ENCODE measurements at places on chromosomes 6 and 20. TPM values are rescaled to one million over a fixed set of nuclear protein-coding genes. Genes with fewer than 3 reads are reported as not detected.

- H3K4me3 ChIP-seq: no peak overlapping the region
- no peaks in the 10 kb centered on the region for H3K27me3 ChIP-seq
- H3K36me3 ChIP-seq: 0 out of 2 replicates have a peak, but pooled peaks cover 5% of the 10 kb centered on the region
- H3K27ac ChIP-seq: no peak overlapping the region
Observed at GRCh38 chr6:146551545-146551944, 7.9 kb downstream of the RAB32 start.

DNA sequence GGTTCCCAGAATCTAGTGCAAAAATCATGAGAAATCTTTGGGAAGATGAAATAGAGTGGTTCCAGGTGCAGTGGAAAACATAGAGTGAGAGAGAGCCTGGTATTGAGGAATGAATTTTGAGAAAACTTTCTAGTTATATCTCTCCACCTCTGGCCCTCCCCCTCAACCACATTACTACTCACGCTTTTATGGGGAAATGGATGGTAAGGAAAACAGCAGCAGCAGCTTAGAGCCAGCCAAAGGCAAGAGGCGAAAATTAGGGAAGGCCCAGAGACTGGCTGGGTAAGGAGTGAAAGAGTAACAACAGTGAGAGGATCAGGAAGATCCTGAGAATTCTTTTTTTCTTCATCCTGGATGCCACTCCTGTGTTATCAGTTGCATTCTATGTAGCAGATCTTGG, 187.9 kb upstream of the ECI2 start:
- no peaks in the 10 kb centered on the region for H3K36me3 ChIP-seq
- no peak overlapping the region for H3K27ac ChIP-seq
- H3K27me3 ChIP-seq: no peaks in the 10 kb centered on the region
- no peak overlapping the region for H3K4me3 ChIP-seq
- peaks cover 9% of the 10 kb centered on the region for H3K4me1 ChIP-seq
- no peak for DNase-seq

GRCh38 chr6:29478740-29479139, 9.0 kb downstream of the MAS1L start:
- no peaks in the 10 kb centered on the region for H3K27me3 ChIP-seq
- no peaks in the 10 kb centered on the region for H3K36me3 ChIP-seq
- DNase-seq: no peak
- no peak overlapping the region for H3K4me3 ChIP-seq
- no peak overlapping the region for H3K27ac ChIP-seq

DNA sequence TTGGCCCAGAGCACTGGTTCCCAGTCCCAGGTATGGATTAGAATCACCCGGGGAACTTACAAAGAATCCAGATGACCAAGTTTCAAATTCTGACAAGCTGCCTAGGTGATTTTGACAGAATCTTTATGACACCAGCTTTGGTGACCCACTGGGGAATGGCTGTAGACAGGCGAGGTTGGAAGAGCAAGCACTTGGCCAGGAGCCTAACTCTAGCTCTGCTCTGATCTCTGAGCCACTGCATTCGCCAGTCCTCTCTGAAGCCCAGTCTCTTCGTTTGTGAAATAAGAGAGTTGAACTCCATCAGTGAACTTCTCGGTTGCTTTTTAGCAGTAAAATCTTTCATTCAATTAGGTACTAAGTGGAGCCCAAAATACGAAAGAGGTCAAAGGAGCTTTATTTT, 161.2 kb downstream of the VEGFA start:
- DNase-seq: no peak
- H3K4me1 ChIP-seq: peaks cover 4% of the 10 kb centered on the region
- H3K36me3 ChIP-seq: no peaks in the 10 kb centered on the region
- H3K27me3 ChIP-seq: no peaks in the 10 kb centered on the region
- no peak overlapping the region for H3K27ac ChIP-seq

DNA sequence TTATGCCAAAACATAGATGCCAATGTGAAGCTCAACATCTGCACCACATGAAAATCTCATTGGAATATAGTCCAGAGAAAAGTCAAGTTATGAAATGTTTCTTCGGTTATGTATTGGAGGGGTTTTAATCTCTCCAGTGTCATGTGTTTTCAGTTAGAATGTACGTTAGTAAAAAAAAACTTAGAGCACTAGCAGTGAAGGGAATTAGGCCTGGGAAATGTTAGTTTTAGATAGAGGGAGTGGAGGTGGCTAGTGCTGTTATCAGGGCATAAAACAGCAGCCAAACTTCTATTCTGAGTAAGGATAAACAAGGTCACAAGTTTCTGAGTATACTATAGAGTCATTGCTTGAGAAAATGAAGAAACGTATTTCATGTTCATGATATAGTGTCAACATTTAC, 42.9 kb downstream of the HDGFL1 start:
- no peak for DNase-seq
- no peak overlapping the region for H3K27ac ChIP-seq
- peaks cover 7% of the 10 kb centered on the region for H3K4me1 ChIP-seq
- H3K4me3 ChIP-seq: no peak overlapping the region
- no peaks in the 10 kb centered on the region for H3K27me3 ChIP-seq

DNA sequence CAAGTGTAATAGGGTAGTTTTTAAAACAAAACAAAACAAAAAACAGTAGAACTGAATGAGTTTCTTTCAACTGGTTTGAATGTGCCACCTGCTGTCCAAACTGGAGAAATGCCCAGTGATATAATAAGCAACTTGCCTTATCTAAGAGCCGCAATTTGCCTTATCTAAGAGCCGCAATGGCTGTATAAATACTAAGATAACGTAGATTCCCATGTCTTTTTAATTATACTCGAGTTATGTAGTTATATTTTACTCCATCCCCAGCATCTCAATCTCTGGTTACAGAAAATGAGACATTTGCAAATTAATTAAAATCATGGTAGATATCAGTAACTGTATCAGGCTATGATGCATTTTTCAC, 67.2 kb downstream of the RPP40 start:
- no peak overlapping the region for H3K4me3 ChIP-seq
- H3K27me3 ChIP-seq: no peaks in the 10 kb centered on the region
- peaks cover 16% of the 10 kb centered on the region for H3K4me1 ChIP-seq

- peaks cover 7% of the 10 kb centered on the region for H3K27me3 ChIP-seq
- no peak overlapping the region for H3K4me3 ChIP-seq
- no peaks in the 10 kb centered on the region for H3K36me3 ChIP-seq
- no peak overlapping the region for H3K27ac ChIP-seq
- H3K4me1 ChIP-seq: peaks cover 50% of the 10 kb centered on the region
- no peak for DNase-seq
Observed at GRCh38 chr20:32012159-32012688, 2.0 kb downstream of the CCM2L start.

DNA sequence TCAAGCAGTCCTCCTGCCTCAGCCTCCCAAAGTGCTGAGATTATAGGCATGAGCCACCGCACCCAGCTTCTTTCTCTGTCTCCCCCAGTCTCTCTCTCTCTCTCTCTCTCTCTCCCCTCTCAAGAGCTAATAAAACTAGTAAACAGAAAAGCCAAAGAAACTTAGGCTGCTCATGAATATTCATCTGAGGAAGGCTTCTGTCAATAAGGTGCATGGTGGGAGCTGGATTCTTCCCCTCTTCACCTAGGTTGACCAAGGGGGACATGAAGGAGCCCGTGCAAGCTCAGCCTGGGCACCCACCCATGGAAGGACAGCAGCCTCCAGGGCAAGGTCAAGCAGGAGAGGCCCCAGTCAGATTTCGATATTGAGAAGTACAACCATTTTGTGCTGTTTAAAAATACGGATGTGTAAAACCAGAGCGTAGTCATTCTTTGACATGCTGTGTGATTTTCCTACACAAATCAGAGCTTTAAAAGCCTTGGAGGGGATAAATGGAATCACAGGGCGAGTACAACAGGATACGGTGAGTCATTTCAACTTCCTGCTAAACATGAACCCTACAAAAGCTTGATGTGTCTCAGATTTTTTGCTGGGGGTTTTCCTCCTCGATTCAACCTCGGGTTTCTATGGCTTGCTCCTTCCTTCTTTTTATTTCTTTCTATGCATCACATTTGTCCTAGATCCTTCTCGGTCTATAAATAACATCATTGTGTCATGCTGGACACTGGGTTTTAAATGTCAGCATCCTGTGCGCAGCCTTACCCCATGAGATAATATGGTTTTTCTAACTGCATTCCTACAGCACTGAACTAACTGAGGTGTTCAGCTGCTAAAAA, 368.9 kb upstream of the JARID2 start:
- no peak for DNase-seq
- H3K4me1 ChIP-seq: peaks cover 22% of the 10 kb centered on the region
- no peaks in the 10 kb centered on the region for H3K27me3 ChIP-seq

DNA sequence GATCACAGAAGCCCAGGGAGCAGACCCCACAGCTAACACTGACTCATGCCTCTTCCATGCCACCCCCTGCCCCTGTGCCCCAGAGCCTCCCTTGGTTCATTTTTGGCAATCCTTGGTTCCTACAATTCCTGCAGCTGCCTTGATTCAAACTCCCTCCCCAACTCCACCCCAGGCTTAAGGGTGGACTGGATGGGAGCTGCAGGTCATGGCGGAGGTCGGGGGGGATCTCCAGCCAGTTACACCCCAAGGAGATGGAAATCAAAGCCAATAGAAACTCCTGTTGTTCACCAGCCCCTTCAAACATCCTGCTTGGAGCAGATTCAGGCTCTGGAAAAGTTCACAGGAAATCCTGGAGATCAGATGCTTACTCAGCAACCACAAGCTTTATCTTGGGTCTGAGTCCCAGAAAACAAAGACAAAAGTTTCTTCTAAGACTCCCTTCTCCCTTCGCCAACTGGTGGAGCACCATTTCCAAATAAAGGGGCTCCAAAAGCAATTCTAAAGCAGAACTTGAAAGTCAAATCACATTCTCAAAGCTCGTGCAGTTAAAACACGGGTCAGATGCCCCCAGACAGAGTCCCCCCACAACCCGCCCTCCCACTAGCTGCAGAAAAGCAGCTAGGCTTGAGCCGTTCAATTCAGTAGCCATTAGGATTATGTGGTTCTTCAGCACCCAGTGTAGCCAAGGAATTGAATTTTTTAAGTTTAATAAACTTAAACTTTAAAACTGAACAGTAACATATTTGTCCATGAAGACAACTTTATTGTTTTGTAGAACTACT, 149.5 kb downstream of the ANKRD60 start:
- no peaks in the 10 kb centered on the region for H3K4me1 ChIP-seq
- H3K36me3 ChIP-seq: no peaks in the 10 kb centered on the region
- no peaks in the 10 kb centered on the region for H3K27me3 ChIP-seq
- DNase-seq: no peak
- H3K27ac ChIP-seq: no peak overlapping the region
- H3K4me3 ChIP-seq: no peak overlapping the region

- no peaks in the 10 kb centered on the region for H3K36me3 ChIP-seq
- no peak for DNase-seq
- no peaks in the 10 kb centered on the region for H3K27me3 ChIP-seq
- H3K27ac ChIP-seq: no peak overlapping the region
- H3K4me3 ChIP-seq: no peak overlapping the region
Observed at GRCh38 chr20:14672066-14672465, 334.7 kb upstream of the FLRT3 start.

- no peak for DNase-seq
- H3K36me3 ChIP-seq: peaks cover 20% of the 10 kb centered on the region
Observed at GRCh38 chr20:35344354-35344837, 52.2 kb upstream of the FAM83C start.

- H3K27me3 ChIP-seq: peaks cover 14% of the 10 kb centered on the region
- H3K27ac ChIP-seq: no peak overlapping the region
- H3K4me3 ChIP-seq: peak overlapping the region; percentile 73
Observed at GRCh38 chr6:27188061-27188884, 59.2 kb upstream of the PRSS16 start.

- DNase-seq: no peak
- no peak overlapping the region for H3K4me3 ChIP-seq
- no peaks in the 10 kb centered on the region for H3K27me3 ChIP-seq
- H3K4me1 ChIP-seq: no peaks in the 10 kb centered on the region
- 0 out of 2 replicates have a peak, but pooled peaks cover 8% of the 10 kb centered on the region for H3K36me3 ChIP-seq
- no peak overlapping the region for H3K27ac ChIP-seq
Observed at GRCh38 chr6:151021896-151022295, 156.4 kb downstream of the MTHFD1L start.

DNA sequence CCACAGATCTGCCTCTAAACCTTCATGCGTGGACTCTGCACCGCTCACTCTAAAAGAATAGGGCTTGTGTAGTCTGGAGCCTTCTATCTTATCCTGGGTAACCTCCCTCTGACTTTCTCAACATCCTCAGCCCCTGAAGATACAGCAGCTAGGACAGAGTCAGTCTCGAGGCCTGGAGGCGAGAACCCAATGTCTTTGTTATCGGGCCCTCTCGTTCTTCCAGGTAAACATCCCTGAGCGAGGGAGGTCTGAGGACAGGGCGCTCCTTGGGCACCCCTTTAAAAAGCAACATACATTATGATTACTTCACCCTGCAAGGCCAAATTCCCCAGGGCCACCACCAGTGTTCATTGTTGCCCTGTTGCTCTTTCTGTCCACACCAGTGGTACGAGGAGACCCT, 110.8 kb upstream of the PRND start:
- H3K36me3 ChIP-seq: no peaks in the 10 kb centered on the region
- no peak overlapping the region for H3K4me3 ChIP-seq
- DNase-seq: no peak
- no peaks in the 10 kb centered on the region for H3K27me3 ChIP-seq
- no peaks in the 10 kb centered on the region for H3K4me1 ChIP-seq

GRCh38 chr20:16222859-16223411, 350.3 kb downstream of the KIF16B start:
- no peak overlapping the region for H3K27ac ChIP-seq
- H3K4me3 ChIP-seq: no peak overlapping the region
- H3K4me1 ChIP-seq: no peaks in the 10 kb centered on the region
- no peaks in the 10 kb centered on the region for H3K36me3 ChIP-seq
- H3K27me3 ChIP-seq: no peaks in the 10 kb centered on the region

- H3K27me3 ChIP-seq: no peaks in the 10 kb centered on the region
- no peak overlapping the region for H3K4me3 ChIP-seq
- H3K27ac ChIP-seq: no peak overlapping the region
- no peaks in the 10 kb centered on the region for H3K4me1 ChIP-seq
- no peak for DNase-seq
Observed at GRCh38 chr20:55538261-55538908, 466.9 kb downstream of the CBLN4 start.

DNA sequence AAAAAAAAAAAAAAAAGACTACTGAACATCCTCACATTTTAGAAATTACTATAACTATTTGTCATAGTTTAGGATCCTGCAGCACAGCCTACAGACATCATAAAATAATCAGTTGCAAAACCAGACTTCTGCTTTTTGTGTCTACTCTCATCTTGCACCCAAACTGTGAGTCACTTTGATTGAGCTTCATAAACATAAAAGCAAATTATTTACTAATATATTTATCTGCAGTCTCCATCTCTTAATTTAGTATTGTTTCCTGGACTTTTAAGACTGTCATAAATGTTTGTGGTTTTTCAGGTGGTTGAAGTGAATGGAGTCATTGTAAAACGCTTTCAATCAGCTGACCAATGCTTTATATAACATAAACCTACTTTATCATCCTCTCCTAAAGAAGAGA, 14.8 kb upstream of the CALHM6 start:
- H3K4me1 ChIP-seq: peaks cover 17% of the 10 kb centered on the region
- DNase-seq: no peak
- no peaks in the 10 kb centered on the region for H3K27me3 ChIP-seq

C6orf15 gene
- total RNA-seq: not detected

MYMX gene
- total RNA-seq: 2.8 TPM

SNX14 gene
- total RNA-seq: 39.4 TPM

TRIM31 gene
- total RNA-seq: not detected

IL17F gene
- not detected for total RNA-seq

KCNK15 gene
- 0.19 TPM for total RNA-seq

OR2H1 gene
- total RNA-seq: not detected

KCNK17 gene
- total RNA-seq: 3.1 TPM

BFSP1 gene
- total RNA-seq: 5.0 TPM

Data from GM23338 (cell line).